A549 treated with Mapracorat at 1 μM for 4 hours (cell line): ENCODE measurements at places on chromosomes 13 and 19. TPM values are rescaled to one million over a fixed set of nuclear protein-coding genes. Genes with fewer than 3 reads are reported as not detected.

The PSPC1 gene
- total RNA-seq, result 40.0 to 54.2 TPM (median 46.2 TPM) in 5 replicates

The SYCN gene
- not detected in 5 replicates for total RNA-seq

The ZNF14 gene
- total RNA-seq, result 1.8 to 2.1 TPM (median 1.8 TPM) in 5 replicates

The ANO8 gene
- 1.9 to 4.1 TPM (median 3.4 TPM) in 5 replicates for total RNA-seq

The ARRDC2 gene
- 38.1 to 52.5 TPM (median 48.2 TPM) in 5 replicates for total RNA-seq

The GNG8 gene
- total RNA-seq, result not detected in 5 replicates

The ZNF100 gene
- total RNA-seq, result not detected in 5 replicates

The CEACAM8 gene
- total RNA-seq, result not detected in 5 replicates

The ZNF723 gene
- total RNA-seq, result not detected in 5 replicates

The ATP1A3 gene
- 3.4 to 4.8 TPM (median 4.1 TPM) in 5 replicates for total RNA-seq

The AP1M2 gene
- 26.8 to 54.6 TPM (median 42.7 TPM) in 5 replicates for total RNA-seq

The CERS1 gene
- total RNA-seq, result 4.2 to 6.1 TPM (median 5.2 TPM) in 5 replicates

The CYP4F2 gene
- total RNA-seq, result 0.07 to 0.19 TPM (median 0.15 TPM) in 3 of 5 replicates, not detected in the others

The KLF1 gene
- total RNA-seq, result 0.10 TPM in 1 of 5 replicates, not detected in the others

The ZNF112 gene
- total RNA-seq, result 1.5 to 2.3 TPM (median 2.1 TPM) in 5 replicates

The IGSF23 gene
- 0.19 to 0.66 TPM (median 0.43 TPM) in 5 replicates for total RNA-seq

The YJEFN3 gene
- 2.2 to 5.0 TPM (median 3.5 TPM) in 5 replicates for total RNA-seq

The SHC2 gene
- total RNA-seq, result 0.60 to 1.8 TPM (median 1.4 TPM) in 5 replicates

The WDR88 gene
- 0.31 TPM in 1 of 5 replicates, not detected in the others for total RNA-seq

The CLEC4G gene
- total RNA-seq, result not detected in 5 replicates

The SRRM5 gene
- 0.53 to 1.1 TPM (median 0.79 TPM) in 5 replicates for total RNA-seq

The HIPK4 gene
- 0.17 to 0.38 TPM (median 0.26 TPM) in 5 replicates for total RNA-seq

The ZNF540 gene
- total RNA-seq, result not detected in 5 replicates

The KCNK6 gene
- 3.7 to 4.9 TPM (median 4.2 TPM) in 5 replicates for total RNA-seq

The SYNGR4 gene
- total RNA-seq, result 2.1 to 4.6 TPM (median 2.9 TPM) in 5 replicates

The CRYL1 gene
- total RNA-seq, result 4.7 to 7.0 TPM (median 5.7 TPM) in 5 replicates

The SLC25A23 gene
- total RNA-seq, result 15.3 to 19.4 TPM (median 18.5 TPM) in 5 replicates

The UBE2S gene
- 282 to 492 TPM (median 445 TPM) in 5 replicates for total RNA-seq

The PSG3 gene
- total RNA-seq, result 0.07 to 0.18 TPM (median 0.14 TPM) in 3 of 5 replicates, not detected in the others

The SLC8A2 gene
- total RNA-seq, result 0.25 to 0.75 TPM (median 0.51 TPM) in 5 replicates

The GRK1 gene
- 0.04 to 0.05 TPM in 2 of 5 replicates, not detected in the others for total RNA-seq

The S1PR4 gene
- 0.08 to 0.33 TPM (median 0.22 TPM) in 4 of 5 replicates, not detected in the other for total RNA-seq

The LYL1 gene
- total RNA-seq, result 0.42 to 1.3 TPM (median 0.85 TPM) in 5 replicates

The PROZ gene
- not detected in 5 replicates for total RNA-seq

The FCER2 gene
- not detected in 5 replicates for total RNA-seq

The ADAMTS10 gene
- 8.4 to 14.6 TPM (median 12.2 TPM) in 5 replicates for total RNA-seq

The AXL gene
- total RNA-seq, result 99.0 to 113 TPM (median 106 TPM) in 5 replicates

The PRR19 gene
- 2.8 to 4.4 TPM (median 3.8 TPM) in 5 replicates for total RNA-seq

The CASP14 gene
- total RNA-seq, result not detected in 5 replicates

The RASIP1 gene
- total RNA-seq, result 0.43 to 0.82 TPM (median 0.59 TPM) in 5 replicates

The KLK13 gene
- 0.15 TPM in 1 of 5 replicates, not detected in the others for total RNA-seq

The CATSPERD gene
- total RNA-seq, result not detected in 5 replicates

The RASL11A gene
- 3.6 to 6.6 TPM (median 4.5 TPM) in 5 replicates for total RNA-seq

The GIPR gene
- 2.0 to 5.1 TPM (median 3.5 TPM) in 5 replicates for total RNA-seq

The FPR1 gene
- 0.11 to 0.24 TPM (median 0.14 TPM) in 5 replicates for total RNA-seq

The KLK2 gene
- total RNA-seq, result 0.40 TPM in 1 of 5 replicates, not detected in the others

The PCDH20 gene
- not detected in 5 replicates for total RNA-seq

The SBK2 gene
- total RNA-seq, result 1.1 to 2.4 TPM (median 1.5 TPM) in 5 replicates

The IGFLR1 gene
- 10.2 to 14.6 TPM (median 11.8 TPM) in 5 replicates for total RNA-seq

The RXFP2 gene
- total RNA-seq, result not detected in 5 replicates

The IGFL2 gene
- 0.20 to 1.3 TPM (median 0.34 TPM) in 5 replicates for total RNA-seq

The LILRA5 gene
- total RNA-seq, result not detected in 5 replicates

The ZNF534 gene
- total RNA-seq, result not detected in 5 replicates
